ENCODE measurements at places on chromosomes 5 and 9. TPM values are rescaled to one million over a fixed set of nuclear protein-coding genes. Genes with fewer than 3 reads are reported as not detected.

The S1PR3 gene
- total RNA-seq: 9.9 TPM

The LCN1 gene
- 0.20 TPM for total RNA-seq

The PCDHB2 gene
- total RNA-seq: 4.4 TPM

The DNAH5 gene
- 0.20 TPM for total RNA-seq

The SAXO1 gene
- total RNA-seq: under 0.01 TPM

The AGXT2 gene
- total RNA-seq: not detected

The SLC34A3 gene
- not detected for total RNA-seq

The TMEM232 gene
- total RNA-seq: 0.79 TPM

The FBN2 gene
- 146 TPM for total RNA-seq

The CDH6 gene
- total RNA-seq: 91.5 TPM

The PAEP gene
- total RNA-seq: not detected

The CAPSL gene
- not detected for total RNA-seq

The EPB41L4A gene
- total RNA-seq: 7.3 TPM

The PSD2 gene
- total RNA-seq: 0.17 TPM

The SELENOP gene
- 2.5 TPM for total RNA-seq

The SLC46A2 gene
- total RNA-seq: not detected

The SRD5A1 gene
- total RNA-seq: 33.9 TPM

The TGFBR1 gene
- 65.7 TPM for total RNA-seq

The CRB2 gene
- total RNA-seq: not detected

The PIP5KL1 gene
- 1.4 TPM for total RNA-seq

The DDX4 gene
- not detected for total RNA-seq

The ERMP1 gene
- 31.9 TPM for total RNA-seq

The SLIT3 gene
- total RNA-seq: 69.2 TPM

The SPAG8 gene
- 1.3 TPM for total RNA-seq

The TNC gene
- total RNA-seq: 364 TPM

The NSD1 gene
- total RNA-seq: 46.0 TPM

The PDLIM4 gene
- total RNA-seq: 30.6 TPM
